ENCODE measurements at places on chromosomes 5 and 9.

GRCh38 chr9:69153707-69154521, 20.2 kb upstream of the TJP2 start:
- H3K27me3 ChIP-seq = no peaks in the 10 kb centered on the region
- no peaks in the 10 kb centered on the region for H3K36me3 ChIP-seq
- DNase-seq = no peak
- H3K27ac ChIP-seq = no peak overlapping the region
- H3K4me3 ChIP-seq = no peak overlapping the region
- no peaks in the 10 kb centered on the region for H3K4me1 ChIP-seq

- DNase-seq = no peak
- H3K27ac ChIP-seq = no peak overlapping the region
- no peaks in the 10 kb centered on the region for H3K36me3 ChIP-seq
- peaks cover 2% of the 10 kb centered on the region for H3K27me3 ChIP-seq
Observed at GRCh38 chr9:80976403-80976802, 712.9 kb downstream of the TLE1 start.

DNA sequence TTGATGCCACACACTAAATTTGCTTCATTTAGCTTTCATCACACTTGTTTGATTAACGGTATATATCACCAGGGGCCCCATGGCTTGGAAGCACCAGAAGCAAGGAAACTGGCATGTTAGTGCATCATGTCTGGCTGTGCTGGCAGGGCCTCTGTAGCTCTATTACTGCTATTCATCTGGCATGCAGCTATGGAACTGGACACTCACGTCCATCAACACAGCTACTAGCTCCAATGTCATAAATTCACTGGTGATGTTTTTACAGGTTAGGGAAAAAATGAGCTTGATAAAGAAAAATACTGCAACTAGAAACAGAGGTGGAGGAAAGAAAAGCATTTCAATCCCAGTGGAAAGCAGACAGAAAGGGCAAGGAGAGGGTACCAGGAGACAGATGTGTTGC, 343.2 kb downstream of the DEPDC1B start:
- H3K4me3 ChIP-seq = no peak overlapping the region
- no peak for DNase-seq
- H3K27ac ChIP-seq = no peak overlapping the region
- no peaks in the 10 kb centered on the region for H3K27me3 ChIP-seq
- H3K36me3 ChIP-seq = no peaks in the 10 kb centered on the region
- no peaks in the 10 kb centered on the region for H3K4me1 ChIP-seq

GRCh38 chr5:1706428-1706827, 93.2 kb downstream of the MRPL36 start:
- no peaks in the 10 kb centered on the region for H3K36me3 ChIP-seq
- H3K4me1 ChIP-seq = no peaks in the 10 kb centered on the region
- DNase-seq = no peak
- peaks cover 7% of the 10 kb centered on the region for H3K27me3 ChIP-seq
- H3K27ac ChIP-seq = no peak overlapping the region

DNA sequence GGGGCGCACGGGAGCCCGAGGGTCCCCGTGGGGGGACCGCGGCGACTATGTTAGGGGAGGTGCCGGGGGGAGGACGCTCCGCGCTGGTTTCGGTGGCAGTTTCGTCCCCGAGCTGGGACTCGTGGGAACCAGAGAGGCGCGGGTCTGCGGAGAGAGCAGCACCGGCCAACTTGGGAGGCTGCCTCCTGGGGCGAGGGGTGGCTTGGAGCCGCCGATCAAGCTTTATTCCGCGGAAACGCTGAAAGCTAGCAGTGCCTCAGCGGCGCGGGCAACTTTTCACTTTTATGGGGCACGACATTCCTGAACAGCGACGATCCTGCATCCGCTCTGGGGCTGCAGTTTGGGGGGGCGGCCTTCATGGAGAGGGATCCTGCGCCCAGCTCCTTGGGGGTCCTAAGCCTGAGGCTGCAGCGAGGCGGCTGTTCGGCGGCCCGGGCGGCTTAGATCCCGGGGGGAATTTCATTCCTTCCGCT, 369 bp downstream of the OCLN start:
- peaks cover 6% of the 10 kb centered on the region for H3K4me1 ChIP-seq
- H3K27ac ChIP-seq = no peak overlapping the region
- DNase-seq = peak; percentile 39
- peaks cover 72% of the 10 kb centered on the region for H3K27me3 ChIP-seq

- DNase-seq = no peak
- peaks cover 6% of the 10 kb centered on the region for H3K27me3 ChIP-seq
- H3K36me3 ChIP-seq = no peaks in the 10 kb centered on the region
- no peaks in the 10 kb centered on the region for H3K4me1 ChIP-seq
- H3K27ac ChIP-seq = no peak overlapping the region
- no peak overlapping the region for H3K4me3 ChIP-seq
Observed at GRCh38 chr5:11027660-11028059, 266.6 kb upstream of the DAP start.

GRCh38 chr5:123482258-123482657, 29.7 kb upstream of the CSNK1G3 start:
- peaks cover 11% of the 10 kb centered on the region for H3K27me3 ChIP-seq
- no peak overlapping the region for H3K27ac ChIP-seq
- no peak overlapping the region for H3K4me3 ChIP-seq
- H3K36me3 ChIP-seq = no peaks in the 10 kb centered on the region
- H3K4me1 ChIP-seq = no peaks in the 10 kb centered on the region

DNA sequence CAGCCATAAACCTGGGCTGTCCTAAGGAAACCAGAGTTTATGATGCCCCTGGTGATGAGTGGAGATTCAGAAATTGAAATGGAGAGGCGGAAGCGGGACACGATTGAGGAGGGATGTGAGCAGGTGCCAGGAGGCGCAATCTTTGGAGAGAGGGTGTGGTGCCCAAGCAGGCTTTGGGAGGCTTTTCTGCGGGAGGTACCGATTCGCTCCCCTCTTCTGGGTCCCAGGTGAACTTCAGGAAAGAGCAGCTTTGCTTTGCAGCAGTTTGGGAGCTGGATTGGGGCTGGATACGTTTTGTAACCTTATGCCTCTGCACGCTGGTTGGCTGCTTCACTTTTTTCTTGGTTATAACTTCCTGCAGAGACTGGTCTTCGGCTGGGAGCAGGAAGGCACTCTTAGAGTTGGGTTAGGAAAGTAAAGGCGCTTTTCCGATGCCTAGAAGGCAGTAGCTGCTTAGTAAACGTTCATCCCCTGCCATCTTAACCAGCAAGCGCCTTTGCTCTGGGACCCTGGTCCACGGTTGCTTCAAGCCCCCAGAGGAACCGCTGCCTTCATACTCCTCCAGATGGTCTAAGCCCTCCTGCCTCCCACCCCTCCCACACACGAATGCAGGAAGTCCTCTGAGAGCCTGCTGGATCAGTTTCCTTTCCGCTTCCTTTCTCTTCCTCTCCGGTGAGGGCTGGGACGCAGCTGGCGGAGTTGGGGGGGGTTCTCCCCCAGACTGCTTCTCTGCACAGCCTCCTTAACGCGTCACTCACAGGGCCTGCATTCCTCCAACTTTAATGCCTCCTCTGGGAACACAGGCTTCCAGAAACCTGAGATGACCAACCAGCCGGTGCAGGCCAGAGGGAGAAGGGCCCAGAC, 15.2 kb upstream of the NEK6 start:
- peaks cover 30% of the 10 kb centered on the region for H3K4me1 ChIP-seq
- H3K27ac ChIP-seq = peak overlapping the region; percentile 67
- H3K27me3 ChIP-seq = peaks cover 10% of the 10 kb centered on the region
- peaks cover 2% of the 10 kb centered on the region for H3K36me3 ChIP-seq
- peak overlapping the region; percentile 56 for H3K4me3 ChIP-seq

DNA sequence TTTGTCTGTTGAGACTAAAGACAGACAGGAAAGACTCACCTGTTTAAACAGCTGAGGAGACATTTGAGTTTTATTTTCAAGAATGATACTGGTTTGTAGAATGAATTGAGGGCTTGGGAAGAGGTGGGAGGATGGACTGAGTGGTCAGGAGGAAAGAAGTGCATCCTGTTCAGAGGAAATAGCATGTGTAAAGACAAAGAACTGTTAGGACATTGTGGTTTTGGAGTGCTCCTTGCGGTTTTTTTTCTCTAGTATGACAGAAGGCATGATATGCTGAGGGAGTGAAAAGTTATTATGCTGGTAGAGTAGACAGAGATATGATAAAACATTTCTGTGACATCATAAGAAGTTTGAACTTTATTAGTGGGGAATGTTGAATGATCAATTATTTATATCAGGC, 270.7 kb upstream of the ELAVL2 start:
- H3K4me3 ChIP-seq = no peak overlapping the region
- peak overlapping the region; percentile 6 for H3K27ac ChIP-seq

- H3K4me1 ChIP-seq = peaks cover 22% of the 10 kb centered on the region
- peaks cover 84% of the 10 kb centered on the region for H3K27me3 ChIP-seq
- no peaks in the 10 kb centered on the region for H3K36me3 ChIP-seq
- DNase-seq = no peak
- H3K27ac ChIP-seq = no peak overlapping the region
Observed at GRCh38 chr5:141877356-141878185, 639 bp downstream of the PCDH1 start.

DNA sequence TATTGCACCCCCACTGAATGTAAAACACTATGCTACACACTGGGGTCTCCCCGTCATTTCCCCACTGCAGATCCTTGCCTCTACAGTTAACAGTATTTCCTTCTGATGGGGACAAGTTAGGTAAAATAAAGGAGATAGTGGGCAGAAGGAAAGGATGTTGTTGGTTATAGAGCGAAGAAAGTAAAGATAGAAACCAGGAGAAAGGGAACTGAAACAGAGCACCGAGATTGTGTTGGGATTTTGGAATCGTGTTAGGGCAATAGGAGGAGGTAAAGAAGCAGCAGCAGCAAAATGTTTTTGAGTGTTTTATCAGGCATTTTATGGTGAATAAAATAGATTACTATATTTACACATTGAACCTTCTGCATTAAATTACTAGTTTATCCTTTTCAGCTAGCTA, 60.0 kb downstream of the PAM start:
- DNase-seq = no peak
- H3K27ac ChIP-seq = no peak overlapping the region

DNA sequence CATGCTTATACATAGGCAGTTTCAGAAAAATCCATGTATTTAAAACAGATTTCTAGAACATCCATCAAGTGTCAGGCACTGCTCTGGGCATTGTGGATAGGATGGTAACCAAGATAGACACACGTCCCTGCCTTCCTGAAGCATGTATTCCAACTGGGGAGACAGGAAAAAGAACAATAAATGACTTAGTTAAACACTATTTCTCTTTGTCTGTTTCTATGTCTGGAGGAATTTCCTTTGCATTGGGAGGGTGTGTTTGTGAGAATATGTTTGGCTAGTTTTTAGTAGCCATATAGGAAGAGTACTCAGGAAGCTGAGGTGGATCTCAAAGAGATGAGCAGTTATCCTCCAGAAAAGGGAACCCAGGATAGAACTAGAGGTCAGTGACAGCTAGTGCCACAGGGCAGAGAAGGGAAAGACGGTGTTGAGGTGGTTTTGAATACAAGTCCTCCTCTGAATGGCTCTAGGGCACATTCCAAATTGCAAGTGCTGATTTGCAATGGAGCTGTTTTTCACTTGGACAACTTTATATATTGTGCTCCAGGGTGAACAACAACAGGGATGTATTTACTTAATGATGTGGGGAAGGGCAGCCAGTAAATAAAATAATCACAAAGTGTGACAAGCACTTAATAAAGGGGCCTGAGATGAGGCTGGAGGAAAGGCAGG, 144.7 kb upstream of the SHB start:
- H3K4me3 ChIP-seq = no peak overlapping the region
- peaks cover 1% of the 10 kb centered on the region for H3K4me1 ChIP-seq
- no peak for DNase-seq
- H3K27me3 ChIP-seq = peaks cover 2% of the 10 kb centered on the region

All from activated naive CD8-positive, alpha-beta T cell treated with anti-CD3 and anti-CD28 coated beads, Interleukin-2, amount 10 ng/mL, durations not matched to agents 7 days and 5 days (primary cell).